KBM-7 (cell line): ENCODE measurements at places on chromosomes 4 and X.

GRCh38 chr4:169582203-169582602 lies 30.2 kb downstream of the NEK1 start:
- DNase-seq, result no peak

- DNase-seq, result no peak
Measured at GRCh38 chr4:42541647-42542046, 115.3 kb downstream of the ATP8A1 start.

DNA sequence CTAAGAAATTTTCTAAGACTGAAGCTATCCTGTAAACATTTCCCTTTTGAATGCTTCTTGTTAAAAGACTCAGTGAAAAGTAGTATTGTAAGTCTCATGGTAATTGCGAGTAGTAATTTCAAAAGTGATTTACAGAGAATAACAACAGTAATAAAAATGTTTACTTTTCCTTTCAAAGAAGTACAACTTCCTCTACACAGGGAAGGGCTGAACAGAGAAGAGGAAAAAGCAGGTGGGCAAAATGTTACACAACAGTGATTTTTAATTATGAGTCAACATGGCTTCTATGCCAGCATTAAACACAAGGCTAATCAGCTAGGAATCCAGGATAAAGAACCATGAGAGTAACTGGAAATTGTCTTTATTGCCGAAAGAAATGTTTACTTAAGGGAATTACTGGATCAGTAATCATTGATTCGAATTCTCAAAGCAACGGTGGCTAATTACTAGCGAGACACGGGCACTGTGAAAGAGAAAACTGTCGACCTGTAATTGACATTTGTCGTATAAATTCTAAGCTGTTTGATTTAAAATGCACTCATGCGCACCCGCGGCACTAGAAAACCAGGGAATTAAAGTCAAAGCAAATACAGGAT lies 15.4 kb downstream of the UTP3 start:
- DNase-seq, result peak; percentile 28

DNA sequence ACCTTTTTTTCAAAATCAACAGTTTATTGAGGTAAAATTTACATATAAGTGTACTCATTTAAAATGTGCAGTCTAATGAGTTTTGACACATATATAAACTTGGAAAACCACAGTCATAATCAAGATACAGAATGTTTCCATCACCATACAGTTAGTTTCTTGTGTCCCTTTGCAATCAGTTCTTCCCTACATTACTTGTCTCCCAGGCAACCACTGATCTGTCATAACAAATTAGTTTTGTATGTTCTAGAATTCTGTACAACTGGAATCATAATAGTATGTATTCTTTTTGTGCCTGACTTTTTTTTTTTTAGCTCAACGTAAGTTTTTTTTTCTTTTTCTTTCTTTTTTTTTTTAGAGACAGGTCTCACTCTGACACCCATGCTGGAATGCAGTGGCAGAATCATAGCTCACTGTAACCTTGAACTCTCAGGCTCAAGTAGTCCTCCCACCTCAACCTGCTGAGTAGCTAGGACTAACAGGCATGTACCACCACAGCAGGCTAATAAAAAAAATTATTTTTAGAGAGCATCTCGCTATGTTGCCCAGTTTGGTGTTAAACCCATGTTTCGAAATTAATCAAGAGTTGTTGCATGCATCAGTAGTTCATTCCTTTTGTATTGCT lies 26.9 kb downstream of the ARFIP1 start:
- no peak for DNase-seq

GRCh38 chrX:18607966-18608365 lies 63.9 kb downstream of the RS1 start:
- no peak for DNase-seq

DNA sequence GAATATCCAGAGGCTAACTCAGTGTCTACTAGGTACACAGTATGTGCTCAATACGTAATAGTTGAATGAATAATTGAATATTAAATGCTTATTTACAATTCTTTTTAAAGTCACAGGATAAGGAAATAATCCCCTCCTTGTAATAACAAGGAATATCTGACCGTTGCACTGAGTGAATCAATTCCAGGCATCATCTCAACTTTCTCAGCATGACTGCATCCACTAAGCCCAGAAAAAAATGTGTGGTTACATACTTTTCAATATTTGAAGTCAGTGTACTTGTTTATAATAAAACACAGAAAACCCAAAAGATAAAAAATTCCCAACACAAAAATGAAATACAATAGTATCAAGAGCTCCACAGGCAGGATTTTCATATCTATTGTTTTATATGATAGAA lies 105.4 kb downstream of the TMEM144 start:
- no peak for DNase-seq

GRCh38 chrX:27008486-27008885 lies 454.7 kb downstream of the PPP4R3C start:
- DNase-seq, result no peak

DNA sequence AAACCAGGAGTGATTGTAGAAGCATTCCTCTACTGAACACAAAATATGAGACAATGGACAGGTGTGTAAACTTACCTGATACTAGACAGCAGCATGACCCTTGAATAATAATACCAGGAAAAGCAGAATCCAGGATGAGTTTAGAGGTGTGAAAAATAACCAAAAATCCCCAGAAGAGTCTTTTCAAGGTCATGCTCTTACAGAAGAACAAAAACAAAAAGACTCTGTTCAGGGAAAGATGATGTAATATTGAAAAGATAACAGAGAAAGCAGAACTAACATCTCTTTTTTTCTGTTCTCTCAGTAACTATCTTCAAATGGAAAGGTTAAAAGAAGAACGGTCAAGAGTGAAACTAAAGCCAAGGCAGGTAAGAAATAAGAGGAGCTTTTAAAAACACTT lies 14.0 kb upstream of the ARHGAP10 start:
- peak; percentile 38 for DNase-seq

DNA sequence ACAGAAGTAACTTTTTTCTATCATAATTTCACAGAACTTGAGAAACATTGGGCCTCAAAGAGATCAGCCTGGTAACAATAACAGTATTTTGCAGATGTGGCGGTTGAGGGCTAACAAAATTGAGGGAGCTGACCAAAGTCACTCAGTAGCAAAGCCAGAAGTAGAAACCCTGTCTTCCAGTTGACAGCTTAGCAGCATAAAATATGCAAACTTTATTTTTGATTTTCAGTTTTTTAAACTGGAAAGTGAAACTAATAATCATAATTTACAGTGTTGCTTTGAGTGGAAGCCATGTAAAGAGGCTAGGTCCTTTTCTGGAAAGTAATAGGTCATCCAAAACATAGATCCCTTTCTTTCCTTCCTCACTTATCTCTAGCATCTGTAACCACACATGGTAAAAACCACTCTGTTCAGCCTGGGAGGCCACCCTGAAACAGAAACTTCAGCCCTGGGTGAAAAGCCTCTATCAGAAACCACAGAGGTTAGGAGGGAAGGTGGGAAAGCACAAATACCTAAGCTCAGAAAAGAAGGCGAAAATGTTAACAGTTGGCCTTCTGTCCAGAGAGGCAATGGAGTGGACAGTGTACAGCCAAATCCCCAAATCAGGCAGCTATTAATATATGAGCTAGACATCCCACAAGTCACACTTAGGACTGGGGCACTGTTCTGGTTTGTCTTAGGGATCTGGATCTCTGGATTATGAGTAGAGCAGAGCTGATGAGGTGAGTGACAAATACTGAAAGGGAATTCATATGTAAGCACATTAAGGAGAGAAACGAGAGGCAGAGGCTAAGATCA lies 61.1 kb upstream of the ARSJ start:
- no peak for DNase-seq

DNA sequence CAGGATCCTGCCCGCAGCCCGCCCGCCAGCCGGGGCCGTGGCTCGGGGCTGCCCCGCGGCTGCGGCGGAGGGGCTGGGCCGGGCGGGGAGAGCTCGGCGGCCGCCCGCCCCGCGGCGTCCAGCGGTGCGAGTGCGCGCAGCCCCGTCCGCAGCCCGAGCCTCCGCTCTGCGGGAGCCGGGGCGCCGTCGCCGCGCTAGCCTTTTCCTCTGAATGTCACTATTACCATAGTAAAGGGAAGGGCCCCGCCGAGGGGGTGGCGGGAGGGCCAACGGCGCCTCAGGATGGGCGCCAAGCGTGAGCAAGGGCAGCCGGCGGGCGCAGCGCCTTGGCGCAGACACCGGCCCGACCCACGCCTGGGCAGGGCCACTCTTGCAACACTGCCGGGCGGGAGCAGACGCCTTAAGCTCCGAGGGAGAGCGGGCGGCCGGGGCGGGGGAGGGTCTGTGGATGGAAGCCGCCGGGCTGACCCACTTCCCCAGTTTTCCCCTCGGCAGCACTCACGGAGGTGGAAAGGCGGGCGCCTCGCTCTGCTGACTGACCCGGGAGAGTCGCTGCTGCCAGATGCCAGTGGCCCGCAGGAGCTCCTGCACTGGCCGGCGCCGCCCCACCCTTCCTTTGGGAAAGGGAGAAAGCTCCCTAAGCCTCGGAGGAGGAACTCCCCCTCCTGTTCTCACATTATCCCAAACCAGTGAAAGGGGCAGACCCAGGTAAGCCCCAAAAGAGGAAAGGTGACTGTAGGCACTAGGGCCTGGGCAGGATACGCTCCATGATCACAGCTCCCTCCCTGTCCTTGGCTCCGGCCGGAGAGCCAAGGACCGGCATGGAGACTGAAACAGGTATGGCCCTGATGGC lies 329.4 kb downstream of the HNRNPD start:
- DNase-seq, result peak; percentile 18

- no peak for DNase-seq
Measured at GRCh38 chr4:136922066-136922465, 610.2 kb downstream of the PCDH18 start.

DNA sequence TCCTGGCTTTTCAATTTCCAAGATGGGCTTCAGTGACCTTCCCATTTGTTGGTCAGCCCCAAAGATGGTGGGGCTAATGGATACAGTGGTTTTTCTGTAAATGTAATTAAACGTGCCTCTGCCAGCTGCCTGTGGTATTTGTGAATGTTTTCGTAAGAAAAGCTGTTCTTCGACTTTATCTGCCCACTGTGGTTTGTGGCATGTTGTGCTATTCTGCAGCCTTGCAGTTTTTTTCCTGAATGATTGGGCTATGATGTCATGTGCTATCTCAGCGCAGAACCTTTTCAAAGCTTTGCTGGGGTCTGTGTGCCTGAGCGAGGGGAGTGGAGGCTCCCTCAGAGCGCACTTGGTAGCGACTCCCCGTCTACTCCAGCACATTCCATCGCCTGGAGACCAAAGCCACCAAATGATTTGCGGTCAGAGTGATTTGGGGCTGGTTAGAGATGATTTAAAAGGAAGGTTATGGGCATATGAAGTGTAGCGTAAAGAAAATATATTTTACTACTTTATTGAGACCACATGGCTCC lies 137.5 kb downstream of the PALLD start:
- DNase-seq, result peak; percentile 50

DNA sequence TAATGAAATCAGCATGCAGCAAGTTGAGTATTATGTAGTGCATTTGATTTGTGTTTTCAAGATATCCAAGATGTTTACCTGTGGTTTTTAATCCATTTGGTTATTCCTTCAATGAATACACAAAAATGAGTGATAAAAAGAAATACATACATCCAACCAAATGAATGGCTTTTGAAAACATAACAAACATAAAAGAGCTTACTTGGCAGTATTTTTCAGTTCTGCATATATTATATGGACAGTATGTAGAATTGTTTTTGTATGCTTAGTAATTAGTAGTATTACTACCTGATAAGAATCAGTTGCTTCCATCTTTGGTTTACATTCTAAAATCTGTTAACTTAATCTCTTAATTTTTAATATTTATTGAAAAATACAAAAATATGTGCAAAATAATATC lies 908.9 kb upstream of the AGA start:
- DNase-seq, result no peak

DNA sequence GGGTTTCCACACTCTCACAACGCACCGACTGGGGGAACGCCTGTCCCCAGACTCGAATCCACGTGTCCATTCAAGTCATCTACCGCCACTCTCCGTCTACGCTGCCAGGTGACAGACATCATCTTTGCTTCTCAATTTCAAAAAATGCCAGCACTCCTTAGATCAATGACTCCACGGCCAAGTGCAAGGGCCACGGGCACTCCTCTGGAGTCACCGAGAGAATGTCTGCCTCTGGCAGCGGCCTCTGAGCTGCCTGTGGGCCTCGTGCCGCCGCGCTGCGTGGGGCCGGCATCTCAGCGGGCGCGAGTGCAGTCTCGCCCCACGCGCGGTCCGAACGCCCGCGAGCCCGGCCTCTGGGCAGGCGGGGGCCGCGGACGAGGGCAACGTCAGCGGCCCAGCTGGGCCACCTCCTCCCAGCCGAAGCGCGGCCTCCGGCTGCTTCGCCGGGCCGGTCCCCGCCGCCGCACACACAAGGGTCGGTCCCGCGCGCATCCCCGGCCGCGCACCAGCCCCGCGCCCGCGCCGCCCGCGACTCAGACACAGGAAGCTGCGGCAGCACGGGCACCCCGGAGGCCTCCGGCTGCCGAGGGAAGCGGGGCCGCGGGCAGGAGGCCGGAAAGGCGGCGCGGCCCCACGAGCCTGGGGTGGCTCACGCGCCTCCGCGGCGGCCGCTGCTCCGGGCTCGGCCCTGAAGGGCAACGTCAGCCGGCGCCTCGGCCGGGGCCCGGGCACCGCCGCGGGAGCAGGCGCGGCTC lies 450 bp downstream of the ACSL1 start:
- peak; percentile 34 for DNase-seq

GRCh38 chr4:177220376-177220775 lies 89.3 kb upstream of the NEIL3 start:
- DNase-seq, result peak; percentile 8

DNA sequence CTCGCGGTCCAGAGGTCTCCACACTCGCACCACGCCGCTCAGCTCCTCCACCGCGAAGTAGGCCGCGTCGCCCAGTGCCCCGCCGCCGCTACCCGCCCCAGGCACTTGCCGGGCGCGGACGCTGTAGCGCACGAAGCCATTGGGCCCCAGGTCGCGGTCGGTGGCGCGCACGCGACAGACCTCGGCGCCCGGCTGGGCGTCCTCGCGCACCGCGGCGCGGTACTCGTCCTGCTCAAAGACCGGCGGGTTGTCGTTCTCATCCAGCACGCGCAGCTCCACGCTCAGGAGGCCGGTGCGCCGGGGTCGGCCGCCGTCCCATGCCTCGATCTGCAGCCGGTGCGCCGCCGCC lies 1.4 kb downstream of the DCHS2 start:
- DNase-seq, result no peak

- no peak for DNase-seq
Measured at GRCh38 chrX:8845469-8845868, 44.3 kb upstream of the FAM9A start.

GRCh38 chr4:187996502-187997177 lies 1.1 kb downstream of the ZFP42 start:
- no peak for DNase-seq

- no peak for DNase-seq
Measured at GRCh38 chr4:2886161-2886560, 42.5 kb downstream of the ADD1 start.

GRCh38 chr4:70196857-70197256 lies 1.3 kb downstream of the ODAM start:
- no peak for DNase-seq

DNA sequence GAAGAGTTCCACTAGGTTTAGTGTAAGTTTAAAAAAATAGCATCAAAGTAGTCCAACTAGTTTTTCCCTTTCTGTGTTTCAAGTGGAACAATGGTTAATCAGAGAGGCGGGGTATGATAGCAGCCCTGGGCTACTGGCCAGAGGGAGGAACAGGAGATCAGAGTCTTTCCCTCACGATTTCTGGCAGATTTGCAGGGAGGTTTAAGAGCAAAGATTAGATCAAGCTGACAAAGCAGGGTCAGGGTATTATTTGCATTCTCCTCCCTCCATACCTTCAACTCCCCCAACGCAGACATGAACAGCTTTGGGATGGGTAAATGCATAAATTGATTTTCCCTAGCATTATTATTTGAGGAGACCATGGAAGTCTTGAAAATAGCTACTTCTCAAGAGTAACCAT lies 277.6 kb upstream of the DIAPH2 start:
- DNase-seq, result no peak
